H4 (cell line): ENCODE measurements at places on chromosomes 1 and 21. TPM values are rescaled to one million over a fixed set of nuclear protein-coding genes. Genes with fewer than 3 reads are reported as not detected.

LAMC2 gene
- 0.10 TPM in 1 of 2 replicates, not detected in the other for total RNA-seq

PADI2 gene
- 0.08 and 0.12 TPM in 2 replicates for total RNA-seq

KRTAP10-8 gene
- total RNA-seq, result not detected in 2 replicates

CA14 gene
- not detected in 2 replicates for total RNA-seq

CASQ1 gene
- 0.41 TPM in 1 of 2 replicates, not detected in the other for total RNA-seq

TNFSF18 gene
- total RNA-seq, result 0.29 and 0.79 TPM in 2 replicates

MTHFR gene
- 3.6 and 6.0 TPM in 2 replicates for total RNA-seq

TFF2 gene
- not detected in 2 replicates for total RNA-seq

TEDDM1 gene
- not detected in 2 replicates for total RNA-seq

USP21 gene
- total RNA-seq, result 5.8 and 6.9 TPM in 2 replicates

DNA sequence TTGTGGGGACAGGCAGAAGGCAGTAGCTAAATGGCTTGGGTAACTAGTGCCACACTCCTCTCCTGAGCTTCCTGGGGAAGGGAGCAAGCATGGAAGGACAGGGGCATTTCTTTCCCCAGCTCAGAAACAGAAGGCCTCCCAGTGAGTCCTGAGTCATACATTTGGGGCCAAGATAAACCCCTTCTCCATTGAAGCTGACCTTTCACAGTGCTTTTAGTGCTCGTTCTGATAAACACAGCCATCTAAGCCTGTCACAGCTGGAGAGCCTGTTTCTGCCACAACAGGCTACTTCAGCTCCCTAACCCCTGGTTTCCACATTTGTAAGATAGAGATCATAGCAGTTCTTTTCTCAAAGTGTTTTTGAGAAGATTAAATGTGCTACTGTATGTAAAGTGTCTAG lies 374.0 kb downstream of the LMX1A start:
- no peak for DNase-seq

GRCh38 chr1:224169718-224170270 lies 13.2 kb upstream of the DEGS1 start:
- no peak for DNase-seq

- DNase-seq, result no peak
Observed at GRCh38 chr1:107095647-107096046, 39.2 kb downstream of the PRMT6 start.

DNA sequence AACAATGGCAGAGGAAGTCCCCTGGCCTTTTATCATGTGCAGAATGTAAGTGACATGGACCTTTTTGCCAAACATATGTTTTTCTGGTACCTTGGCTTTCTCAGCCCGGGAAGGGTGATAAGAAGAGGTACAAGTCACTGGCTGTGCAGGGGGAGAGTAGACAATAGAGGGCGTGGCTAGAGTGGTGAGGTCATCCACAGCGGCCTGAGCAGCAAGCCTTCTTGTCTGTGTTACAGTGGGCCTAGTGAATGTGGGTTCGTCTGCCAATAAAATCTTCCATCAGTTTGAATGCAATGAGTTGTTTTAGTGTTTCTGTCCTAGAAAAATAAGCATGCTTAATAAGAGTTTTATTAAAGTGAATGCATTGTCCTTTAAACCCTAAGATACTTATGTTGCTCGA lies 59.0 kb upstream of the PGD start:
- peak; percentile 24 for DNase-seq

DNA sequence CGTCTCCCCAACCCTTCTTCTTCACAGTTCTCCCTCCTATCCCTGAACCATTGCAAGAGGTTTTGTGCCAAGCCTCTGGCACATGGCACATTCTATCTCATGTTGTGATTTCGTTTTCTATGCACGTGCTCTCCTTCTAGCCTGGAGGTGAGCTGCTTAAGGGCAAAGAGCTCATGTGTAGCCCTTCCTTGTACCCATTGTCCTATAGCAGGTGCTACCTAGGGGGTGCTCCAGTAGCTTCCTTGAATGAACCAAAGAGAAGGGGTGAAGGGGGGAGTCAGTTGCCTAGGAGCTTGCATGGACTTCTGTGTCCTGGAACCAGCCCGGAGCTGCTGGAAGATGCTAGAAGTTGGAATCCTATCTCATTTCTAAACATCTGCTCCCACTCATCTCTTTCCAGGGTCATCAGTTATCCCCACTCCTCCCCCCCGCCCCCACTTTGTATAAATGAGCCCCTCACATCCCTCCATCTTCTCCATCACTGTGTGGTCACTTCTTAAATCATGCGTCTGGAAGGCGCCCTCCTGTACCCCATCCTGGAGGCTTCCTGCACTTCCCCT lies 535 bp upstream of the DISC1 start:
- no peak for DNase-seq

DNA sequence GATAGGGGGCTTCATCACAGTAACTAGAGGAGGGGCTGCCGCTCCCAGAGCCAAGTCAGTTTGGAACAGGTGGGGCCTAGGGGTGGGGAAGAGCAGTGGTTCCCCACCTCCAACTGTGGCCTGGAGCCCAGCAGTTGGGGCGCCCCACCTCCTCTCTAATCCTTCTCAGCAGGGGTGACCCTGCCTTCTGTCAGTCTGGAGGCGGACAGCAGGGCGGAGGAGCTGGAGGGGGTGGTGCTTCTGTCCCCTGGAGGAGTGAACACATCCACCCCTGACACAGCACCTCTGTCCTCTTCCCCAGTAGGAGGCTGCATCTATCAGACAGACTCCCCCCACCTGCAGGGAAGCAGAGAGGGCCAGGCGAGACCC lies 73.8 kb downstream of the MRPL37 start:
- no peak for DNase-seq

DNA sequence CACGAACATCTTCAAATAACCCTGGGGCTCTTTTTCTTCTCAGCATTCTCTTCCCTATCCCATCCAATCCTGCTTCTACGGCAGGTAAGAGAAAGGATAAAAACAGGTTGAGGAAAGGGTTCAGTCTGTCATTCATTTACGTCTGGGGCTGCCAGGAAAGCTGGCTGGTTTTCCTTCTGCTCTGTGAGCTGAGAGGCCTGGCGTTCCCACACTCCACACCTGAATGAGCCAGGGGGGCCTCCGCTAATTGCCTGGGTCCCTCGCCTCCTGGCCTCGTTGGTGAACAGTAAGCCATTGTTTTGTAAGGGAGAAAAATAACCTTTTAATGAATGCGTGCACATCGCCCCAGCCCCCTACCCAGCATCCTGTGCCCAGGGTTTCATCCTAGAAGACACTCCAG lies 70.8 kb upstream of the SIM2 start:
- DNase-seq, result no peak

DNA sequence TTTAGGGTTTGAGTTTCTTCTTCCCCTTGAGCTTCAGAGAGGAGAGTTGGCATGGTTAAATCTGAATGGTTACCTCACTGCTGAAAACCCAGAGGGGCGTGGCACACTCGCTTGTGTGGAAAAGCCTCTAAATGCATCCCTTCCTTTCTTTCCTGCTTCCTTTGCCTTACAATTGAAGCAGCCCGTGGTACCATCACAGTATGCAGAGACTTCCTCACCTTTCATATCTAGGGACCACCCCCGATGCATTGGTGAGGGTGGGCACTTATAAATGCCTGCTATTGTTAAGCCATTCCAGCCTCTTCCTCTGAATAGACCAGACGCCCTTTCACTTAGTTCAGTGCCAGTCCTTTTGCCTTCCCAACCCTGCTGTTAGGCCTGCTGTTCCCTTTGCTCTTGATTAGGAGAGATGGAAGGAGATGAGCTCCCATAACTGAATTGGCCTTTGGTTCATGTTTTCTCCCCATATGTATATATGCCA lies 21.9 kb upstream of the LAX1 start:
- no peak for DNase-seq

DNA sequence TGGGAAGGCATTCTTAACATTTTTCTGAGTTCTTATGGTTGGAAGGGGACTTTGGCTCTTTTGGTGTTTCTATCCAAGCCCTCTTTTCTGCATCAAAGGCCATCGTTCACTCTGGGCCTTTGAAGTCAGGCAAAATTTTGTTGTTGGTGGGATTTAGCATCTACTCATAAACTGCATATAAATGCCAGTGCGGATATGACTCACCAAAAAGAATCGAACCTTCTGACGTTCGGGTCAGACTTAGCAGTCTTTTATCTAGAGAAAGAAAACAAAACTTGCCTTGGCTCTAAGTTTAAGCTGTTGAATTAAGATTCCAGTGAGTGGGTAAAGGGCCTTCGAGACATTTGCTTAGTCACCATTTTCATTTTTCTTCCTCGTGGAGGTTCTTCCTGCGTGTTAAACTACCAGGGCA lies 51.4 kb downstream of the EVA1C start:
- peak; percentile 93 for DNase-seq

DNA sequence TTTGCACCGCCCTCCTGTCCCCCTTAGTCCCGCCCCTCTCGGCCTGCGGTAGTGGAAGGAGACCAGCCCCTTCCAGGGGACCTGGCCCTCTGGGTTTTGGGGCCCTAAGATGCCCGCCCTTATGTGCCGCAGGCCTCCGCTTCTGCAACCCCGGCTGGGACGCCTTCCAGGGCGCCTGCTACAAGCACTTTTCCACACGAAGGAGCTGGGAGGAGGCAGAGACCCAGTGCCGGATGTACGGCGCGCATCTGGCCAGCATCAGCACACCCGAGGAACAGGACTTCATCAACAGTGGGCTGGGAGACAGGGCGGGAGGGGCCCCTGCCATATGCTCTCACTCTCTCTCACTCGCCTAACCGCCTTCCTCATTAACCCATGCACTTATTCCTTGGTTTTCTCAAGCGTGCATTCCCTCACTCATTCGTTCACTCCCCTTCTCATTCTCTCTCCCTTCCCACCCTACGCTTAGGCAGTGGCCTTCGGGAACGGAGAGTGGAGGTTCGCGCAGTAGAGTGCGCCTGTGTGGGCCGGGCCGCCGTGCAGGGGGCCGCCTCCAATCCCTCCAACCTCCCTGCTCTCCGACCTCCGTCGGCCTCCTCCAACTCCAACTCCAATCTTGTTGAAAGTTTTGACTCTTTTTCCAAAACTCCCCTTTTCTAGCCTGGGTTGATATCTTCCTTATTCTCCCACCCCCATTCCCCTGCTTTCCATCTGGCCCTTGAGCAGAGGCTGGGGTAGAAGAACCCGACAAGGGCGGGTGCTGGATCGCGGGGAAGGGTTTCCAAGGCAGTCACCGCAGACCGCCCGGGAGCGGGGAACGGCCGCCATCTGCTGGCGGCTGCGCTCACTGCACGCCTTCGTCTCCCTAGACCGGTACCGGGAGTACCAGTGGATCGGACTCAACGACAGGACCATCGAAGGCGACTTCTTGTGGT lies 15.2 kb downstream of the BCAN start:
- DNase-seq, result peak; percentile 38

DNA sequence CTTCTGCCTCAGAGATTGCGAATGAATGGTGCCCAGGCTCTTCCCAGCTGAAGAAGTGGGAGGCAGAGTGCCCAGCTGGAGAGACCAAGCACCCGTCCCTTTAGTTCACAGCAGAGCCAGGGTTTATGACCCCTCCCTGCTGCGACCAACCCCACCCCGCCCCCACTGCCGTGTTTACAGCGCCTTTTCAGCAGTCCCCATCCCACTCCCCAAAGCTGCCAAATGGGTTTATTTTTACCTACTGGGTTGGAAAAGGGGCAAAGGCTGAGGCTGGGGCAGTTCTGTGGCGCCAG lies 23.6 kb downstream of the DYRK3 start:
- no peak for DNase-seq

GRCh38 chr1:223363856-223364684 lies at the start of gene SUSD4:
TSS of gene SUSD4 (minus strand) at chr1:223364176. CDS start at chr1:223363425, 751 bp downstream.
- no peak for DNase-seq

GRCh38 chr1:18932879-18933278 lies 23.6 kb downstream of the IFFO2 start:
- DNase-seq, result no peak

DNA sequence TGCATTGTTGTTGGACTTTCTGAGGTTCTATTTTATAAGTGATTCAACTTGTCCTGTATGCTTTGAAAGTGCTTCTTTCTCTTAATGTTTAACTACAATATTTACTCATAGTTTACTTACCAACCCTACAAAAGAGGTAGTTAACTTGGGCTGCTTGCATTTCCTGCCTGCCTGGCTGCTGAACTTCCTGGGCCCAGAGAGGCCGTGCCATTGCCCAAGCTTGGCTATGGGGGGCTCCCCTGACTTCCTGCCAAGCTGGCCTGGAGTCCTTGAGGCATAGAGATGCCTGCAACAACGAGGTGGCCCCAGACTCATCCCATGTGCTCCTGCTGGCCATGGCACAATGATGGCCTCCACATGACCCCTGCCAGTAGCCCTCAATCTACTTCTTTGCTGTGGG lies 361.6 kb upstream of the PLD5 start:
- no peak for DNase-seq

DNA sequence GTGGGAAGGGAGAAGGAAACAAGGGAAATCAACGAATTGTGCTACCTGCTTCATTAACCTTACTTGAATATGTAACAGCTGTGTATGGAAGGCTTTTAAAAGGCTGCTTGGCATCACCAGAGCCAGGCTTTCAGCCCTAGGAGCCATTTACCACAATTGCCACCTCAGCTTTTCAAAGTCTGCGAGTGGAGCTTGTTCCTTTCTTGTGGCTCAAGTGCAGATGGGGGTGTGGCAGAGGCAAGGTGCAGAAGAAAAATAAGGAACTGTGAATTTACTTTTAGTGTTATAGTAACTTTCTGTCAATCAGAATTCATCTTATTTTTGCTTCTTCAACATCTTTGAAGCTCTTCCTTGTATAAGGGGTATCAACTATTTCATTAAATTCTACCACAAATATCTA lies 17.6 kb downstream of the CLCA2 start:
- no peak for DNase-seq

DNA sequence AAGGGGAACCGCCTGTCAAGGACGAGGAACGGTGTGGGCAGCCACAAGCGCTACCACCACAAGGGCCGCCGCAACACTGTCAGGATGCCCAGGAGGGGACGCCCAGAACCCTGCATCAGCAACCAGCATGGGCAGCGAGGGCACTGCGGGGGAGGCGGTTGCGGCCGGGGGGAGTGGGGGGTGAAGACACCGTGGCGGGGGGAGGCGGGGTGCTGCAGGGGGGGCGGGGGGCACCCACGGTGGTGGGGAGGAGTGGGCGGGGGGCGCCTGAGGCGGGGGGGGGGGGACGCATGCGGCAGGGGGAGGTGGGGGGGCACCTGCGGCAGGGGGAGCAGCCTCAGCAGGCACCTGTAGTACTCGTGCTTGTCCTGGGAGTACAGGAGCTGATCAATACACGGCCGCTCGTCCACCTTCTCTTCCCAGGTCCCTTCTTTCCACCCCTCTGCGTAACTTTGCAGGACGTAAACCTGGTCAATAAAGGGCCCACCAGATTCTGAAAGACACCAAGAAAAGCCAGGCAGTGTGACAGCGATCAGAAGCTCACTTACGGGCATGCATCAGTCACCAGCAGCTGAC lies 4.6 kb downstream of the POFUT2 start:
- no peak for DNase-seq

GRCh38 chr1:40638097-40639036 lies 27.1 kb downstream of the RIMS3 start:
- no peak for DNase-seq
